ENCODE measurements at places on chromosomes 12 and 14. TPM values are rescaled to one million over a fixed set of nuclear protein-coding genes. Genes with fewer than 3 reads are reported as not detected.

The CLEC4E gene
- total RNA-seq = not detected

The OR4N5 gene
- not detected for total RNA-seq

The SLC7A7 gene
- 7.4 TPM for total RNA-seq

The METTL25 gene
- total RNA-seq = 29.0 TPM

The EPYC gene
- total RNA-seq = not detected

The MANSC4 gene
- total RNA-seq = not detected

The TC2N gene
- 50.3 TPM for total RNA-seq

The PAH gene
- not detected for total RNA-seq

The PMCH gene
- total RNA-seq = not detected

The TSPAN31 gene
- total RNA-seq = 67.0 TPM

The PLEKHD1 gene
- total RNA-seq = not detected

The TMCC3 gene
- total RNA-seq = 11.5 TPM

The HNF1A gene
- not detected for total RNA-seq
